ENCODE measurements at places on chromosomes 11 and 22.

DNA sequence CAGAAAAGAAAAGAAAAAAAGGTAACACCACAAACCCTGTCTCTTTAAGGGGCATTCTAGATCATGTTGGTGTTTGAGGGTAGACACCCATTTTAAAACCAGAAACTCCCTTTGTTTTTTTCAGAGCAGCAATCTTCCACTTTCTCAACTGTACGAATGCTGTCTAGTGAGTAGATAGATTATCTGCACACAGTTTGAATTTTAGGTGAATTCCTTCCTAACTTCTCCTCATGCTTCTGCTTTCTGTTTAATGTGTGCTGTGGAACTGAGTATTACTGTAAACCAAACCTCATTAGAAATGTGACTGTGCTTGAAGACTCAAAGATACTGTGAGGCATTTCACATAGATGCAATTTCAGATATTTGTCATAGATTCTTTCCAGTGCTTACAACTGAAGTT is 102.4 kb downstream of the PRMT3 start:
- DNase-seq: no peak

DNA sequence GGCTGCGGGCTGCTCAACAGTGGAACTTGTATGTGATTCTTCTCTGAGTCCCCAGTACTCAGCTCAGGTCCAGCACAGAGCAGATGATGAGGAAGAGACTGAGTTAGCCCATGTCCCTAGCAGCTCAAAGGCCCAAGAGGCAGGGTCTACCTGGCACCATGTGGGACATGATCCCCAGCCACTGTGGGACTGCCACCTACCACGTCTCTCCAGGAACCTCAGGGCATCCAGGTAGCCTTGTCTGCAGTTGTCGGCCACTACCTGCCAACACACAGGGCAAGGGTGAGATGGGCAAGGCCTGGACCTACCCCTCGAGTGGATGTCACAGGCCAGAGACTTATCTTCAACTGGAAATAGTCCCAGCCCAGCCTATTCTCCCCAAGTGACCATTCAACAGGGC is 4.4 kb downstream of the PNPLA5 start:
- no peak for DNase-seq

GRCh38 chr11:122197066-122197987 is 81.3 kb upstream of the BLID start:
- no peak for DNase-seq

GRCh38 chr11:9550191-9550628 is 23.3 kb upstream of the WEE1 start:
- DNase-seq: no peak

- no peak for DNase-seq
Observed at GRCh38 chr11:92314499-92314898, 89.9 kb downstream of the FAT3 start.

GRCh38 chr11:121762820-121763219 is 310.1 kb upstream of the SORL1-AS1 start:
- DNase-seq: no peak

DNA sequence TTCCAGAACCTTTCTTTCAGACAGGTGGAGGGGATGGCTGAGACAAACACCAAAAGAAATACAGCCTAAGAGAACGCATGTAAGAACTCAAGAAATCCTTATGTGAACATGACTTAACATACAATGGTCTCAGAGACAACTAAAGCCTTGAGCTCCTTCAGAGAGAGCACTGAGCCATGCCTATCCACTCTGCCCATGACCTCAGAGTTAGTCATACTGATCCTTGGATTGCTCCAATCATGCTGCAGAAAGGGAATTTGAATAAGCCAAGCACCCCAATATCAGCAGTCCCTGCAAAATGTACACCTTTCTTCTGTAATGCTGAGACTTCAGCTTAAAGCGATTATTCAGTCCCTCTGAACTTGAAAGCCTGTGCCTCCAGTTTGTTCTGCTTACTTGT is 43.2 kb upstream of the CHKA start:
- no peak for DNase-seq

GRCh38 chr11:27401280-27401832 is 38.3 kb upstream of the CCDC34 start:
- DNase-seq: no peak

GRCh38 chr22:20401376-20402014 is 7.5 kb downstream of the ZNF74 start:
- no peak for DNase-seq

GRCh38 chr11:9982127-9982795 is 311.8 kb downstream of the SBF2 start:
- DNase-seq: no peak

DNA sequence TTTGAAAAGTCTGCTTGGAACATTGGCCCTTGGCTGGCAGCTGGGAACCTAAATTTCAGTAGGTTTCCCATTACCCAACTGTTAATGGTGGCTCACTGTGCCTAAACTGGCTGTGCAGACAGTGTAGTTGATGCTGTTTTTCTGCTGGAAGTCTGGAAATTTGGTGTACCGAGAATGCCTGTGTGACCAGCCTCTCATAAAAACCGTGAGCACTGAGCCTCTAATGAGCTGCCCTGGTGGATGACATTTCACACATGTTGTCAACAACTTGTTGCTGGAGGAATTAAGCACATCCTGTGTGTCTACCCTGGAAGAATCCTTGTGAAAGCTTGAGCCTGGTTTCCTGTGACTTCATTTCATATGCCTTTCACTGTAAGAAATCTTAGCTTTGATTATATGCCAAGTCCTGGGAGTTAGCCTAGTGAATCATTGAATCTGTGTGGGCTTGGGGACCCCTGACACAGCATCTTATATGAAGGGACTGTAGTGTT is 131.1 kb downstream of the LDLRAD3 start:
- DNase-seq: no peak

DNA sequence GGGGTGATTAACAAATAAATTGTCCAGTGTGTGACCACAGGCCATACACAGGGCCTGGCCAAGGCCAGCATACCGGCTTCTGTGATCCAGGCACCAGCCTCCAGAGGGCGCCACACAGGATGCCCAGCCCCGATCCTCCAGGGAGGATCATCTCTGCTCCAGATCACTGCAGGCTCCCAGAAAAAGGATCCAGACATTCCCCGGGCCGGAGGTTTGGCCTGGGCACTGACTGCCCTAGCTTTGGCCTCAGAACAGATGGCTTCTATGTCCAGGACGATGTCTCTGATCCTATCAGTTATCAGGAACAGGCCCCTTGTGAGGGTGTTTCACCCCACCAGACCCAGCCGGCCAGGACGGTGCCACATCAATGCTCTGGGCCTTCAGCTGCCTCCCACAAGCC is 74.5 kb upstream of the LMO1 start:
- no peak for DNase-seq

- DNase-seq: no peak
Observed at GRCh38 chr11:127451861-127452260, 451.3 kb upstream of the KIRREL3 start.

GRCh38 chr22:27668828-27669797 is 132.4 kb downstream of the MN1 start:
- no peak for DNase-seq

DNA sequence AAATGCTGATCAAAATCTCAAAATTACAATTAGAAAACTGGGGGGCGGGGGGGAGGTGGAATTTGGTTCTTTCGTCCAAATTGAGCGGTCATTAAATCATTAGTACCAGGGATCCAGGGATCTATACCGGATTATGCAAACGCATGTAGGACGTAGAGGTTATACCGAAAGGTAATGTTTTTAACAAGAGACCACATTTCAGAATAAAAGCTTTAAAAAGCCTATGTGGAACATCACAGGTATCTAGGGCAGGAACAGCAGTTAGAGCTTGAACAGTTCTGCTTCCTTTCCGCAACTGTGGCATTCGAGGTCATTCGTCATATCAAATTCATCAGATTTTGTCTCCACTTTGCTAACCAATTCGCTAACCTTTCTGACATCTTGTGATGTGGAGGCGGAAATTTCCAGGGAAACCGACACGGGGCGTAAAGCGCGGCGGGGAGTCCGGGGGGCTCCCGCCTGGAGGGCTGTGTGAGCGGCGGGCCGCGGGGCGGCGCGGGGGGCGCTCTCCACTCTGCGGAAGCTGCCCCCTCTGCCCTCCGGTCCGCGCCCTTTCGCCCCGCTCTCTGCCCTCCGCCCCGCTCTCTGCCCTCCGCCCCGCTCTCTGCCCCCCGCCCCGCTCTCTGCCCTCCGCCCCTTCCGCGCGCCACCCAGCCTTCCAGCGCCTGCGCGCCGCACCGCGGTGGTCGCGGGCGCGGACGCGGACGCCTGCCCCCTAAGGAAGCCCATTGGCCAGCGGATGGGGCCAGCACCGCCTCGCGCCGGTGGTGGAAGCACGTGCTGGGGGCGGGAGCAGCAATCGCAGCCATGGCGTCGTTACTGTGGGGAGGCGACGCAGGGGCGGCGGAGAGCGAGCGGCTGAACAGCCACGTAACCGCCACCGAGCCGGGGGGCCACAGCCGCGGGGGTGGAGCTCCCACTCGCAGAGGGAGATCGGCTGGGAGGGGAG is at the start of gene DDX25:
Gene DDX25 (plus strand): TSS at position 798 of the 949 bp plus-strand sequence. CDS start 10 bp downstream, at position 808.
- DNase-seq: no peak

GRCh38 chr22:43439368-43440103 is 27.7 kb downstream of the MPPED1 start:
- no peak for DNase-seq

- no peak for DNase-seq
Observed at GRCh38 chr11:117808784-117809183, 11.8 kb upstream of the DSCAML1 start.

- no peak for DNase-seq
Observed at GRCh38 chr11:82105331-82105998, 628.2 kb downstream of the FAM181B start.

GRCh38 chr11:96197103-96197502 is 145.9 kb downstream of the MAML2 start:
- DNase-seq: no peak

DNA sequence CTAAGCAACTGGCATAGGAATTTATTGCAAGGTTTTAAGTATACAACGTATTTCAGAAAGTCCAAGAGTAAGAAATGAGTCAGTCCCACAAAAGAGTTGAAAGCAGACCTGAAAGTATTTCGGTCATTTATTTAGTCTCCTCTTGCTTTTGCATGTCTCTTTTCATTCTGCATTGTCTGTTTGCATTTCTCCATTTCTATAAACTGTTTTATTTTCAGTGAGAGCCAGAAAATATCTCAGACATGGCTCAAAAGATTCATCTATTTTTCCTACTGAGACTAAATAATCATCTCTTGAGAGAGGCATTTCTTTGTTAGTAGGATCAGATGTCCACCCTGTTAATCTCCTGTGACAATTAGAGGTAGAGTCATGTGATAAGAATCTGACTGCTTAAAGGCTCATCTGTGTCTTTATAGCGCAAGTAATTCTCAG is 219.1 kb upstream of the CCDC179 start:
- DNase-seq: no peak

DNA sequence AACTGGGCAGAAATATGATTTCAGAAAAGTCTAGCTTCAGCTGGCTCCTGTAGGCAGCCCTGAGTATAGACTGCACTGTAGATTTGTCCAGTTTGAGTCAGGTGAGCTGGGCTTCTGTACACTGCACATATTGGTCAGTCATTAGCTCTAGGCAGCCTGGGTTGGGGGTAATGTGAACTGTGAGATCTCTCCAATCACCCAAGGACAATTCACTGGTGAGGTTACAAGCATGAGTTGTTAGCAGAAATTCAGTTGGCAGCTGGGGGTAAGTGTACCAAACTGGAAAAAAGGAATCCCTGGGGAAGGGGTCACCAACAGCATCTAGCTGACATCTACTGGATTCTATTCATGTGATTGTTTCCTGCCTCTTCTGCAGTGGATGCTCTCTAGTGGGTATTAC is 39.7 kb downstream of the MRGPRX2 start:
- no peak for DNase-seq

GRCh38 chr11:8814923-8815240 is 96.1 kb upstream of the AKIP1 start:
- DNase-seq: no peak

- DNase-seq: no peak
Observed at GRCh38 chr22:48979482-48979881, 848.2 kb downstream of the BRD1 start.

- DNase-seq: no peak
Observed at GRCh38 chr11:71947498-71947897, 18.7 kb downstream of the RNF121 start.

DNA sequence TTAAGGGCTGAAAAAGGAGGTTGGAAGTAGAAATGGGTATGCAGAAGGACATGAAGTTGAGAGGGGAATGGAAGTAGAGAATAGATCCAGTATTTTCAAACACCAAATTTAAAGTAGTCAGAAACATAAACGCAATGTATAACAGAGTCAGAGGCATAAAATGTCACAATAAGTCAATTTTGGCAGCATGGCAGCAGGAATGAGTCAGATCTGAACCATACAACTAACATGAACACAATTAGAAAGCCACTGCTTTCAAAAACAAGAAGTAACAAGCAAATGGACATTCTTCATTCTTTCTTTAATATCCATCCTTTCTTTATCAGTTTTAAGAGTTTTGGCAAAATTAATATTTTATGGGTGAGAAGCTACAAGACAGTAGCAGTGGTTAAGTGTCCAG is 2.5 kb downstream of the CHORDC1 start:
- no peak for DNase-seq

- no peak for DNase-seq
Observed at GRCh38 chr11:119699227-119699626, 29.8 kb downstream of the NECTIN1 start.

DNA sequence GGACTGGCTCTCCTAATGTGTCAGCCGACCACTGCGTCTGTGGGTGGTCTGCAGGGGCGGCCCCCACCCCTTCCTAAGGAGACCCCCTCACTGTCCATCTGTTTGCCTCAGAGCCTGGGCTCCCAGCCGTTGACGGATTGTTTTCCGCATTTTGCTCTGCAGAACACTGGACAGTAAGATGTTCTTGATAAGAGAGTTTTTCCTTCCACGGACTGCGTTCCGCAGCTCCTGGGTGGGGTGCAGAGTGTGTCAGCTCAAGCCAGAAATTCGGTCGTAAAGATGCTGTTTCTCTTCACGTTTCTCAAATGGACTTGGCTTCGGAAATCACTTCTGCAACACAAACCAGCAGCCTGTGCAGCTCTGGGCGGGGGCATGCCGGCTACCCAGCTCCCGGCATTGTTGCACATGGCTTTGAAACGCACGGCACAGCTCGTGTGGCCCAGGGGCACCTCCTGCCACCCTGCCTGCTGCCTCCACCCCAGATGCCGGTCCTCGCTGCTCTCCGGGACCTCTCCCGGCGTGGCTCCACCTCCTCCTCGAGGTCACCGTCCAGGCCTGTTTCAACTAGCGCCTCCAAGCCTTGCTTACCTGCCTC is 2.9 kb upstream of the MRGPRG start:
- DNase-seq: no peak

- no peak for DNase-seq
Observed at GRCh38 chr11:69956669-69957190, 121.4 kb upstream of the ANO1 start.

All from stimulated activated CD8-positive, alpha-beta memory T cell treated with anti-CD3 and anti-CD28 coated beads, Interleukin-15, amount 100 ng/mL, for 4 hours (primary cell).